Activated CD4-positive, alpha-beta T cell treated with anti-CD3 and anti-CD28 coated beads, Interleukin-2, Interleukin-6, amounts not matched to agents 100 ng/mL and 50 ng/mL, durations not matched to agents 16 hours and 8 hours (primary cell): ENCODE measurements at places on chromosomes 1 and 21.

DNA sequence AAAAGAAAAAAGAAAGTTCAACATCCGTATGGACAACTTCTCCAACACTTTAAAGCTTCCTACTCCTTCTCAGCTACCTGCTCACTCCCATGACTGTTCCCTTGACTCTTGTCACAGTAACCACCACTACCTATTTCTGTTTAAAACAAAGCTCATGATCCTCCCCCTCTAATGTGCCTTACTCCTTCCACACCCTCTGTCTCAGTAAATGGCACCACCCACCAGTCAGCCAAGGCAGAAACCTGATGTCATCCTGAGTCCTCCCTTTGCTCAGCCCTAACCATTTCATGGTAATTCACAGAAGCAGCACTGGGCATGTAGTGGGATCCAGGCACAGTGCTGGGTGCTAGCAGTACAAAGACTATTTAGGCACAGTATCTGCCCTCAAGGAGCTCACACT, 63.0 kb upstream of the PPM1J start:
- DNase-seq, result no peak

GRCh38 chr1:184953600-184954219, 20.6 kb downstream of the NIBAN1 start:
- peak; percentile 72 for DNase-seq

- no peak for DNase-seq
Measured at GRCh38 chr1:55381491-55381890, 166.3 kb upstream of the USP24 start.

GRCh38 chr1:160607011-160607671, 27.8 kb upstream of the CD84 start:
- DNase-seq, result peak; percentile 87

- no peak for DNase-seq
Measured at GRCh38 chr1:184524248-184524647, 137.4 kb downstream of the C1orf21 start.

- DNase-seq, result no peak
Measured at GRCh38 chr1:149925345-149925744, 2.3 kb downstream of the SF3B4 start.

- peak; percentile 83 for DNase-seq
Measured at GRCh38 chr21:14533499-14534428, 12.4 kb downstream of the SAMSN1 start.

GRCh38 chr21:44449473-44450363, 5.6 kb upstream of the LRRC3 start:
- no peak for DNase-seq

- DNase-seq, result peak; percentile 28
Measured at GRCh38 chr21:43719748-43720538, 1.0 kb downstream of the PDXK start.

GRCh38 chr1:111582644-111583618, 36.7 kb upstream of the RAP1A start:
- no peak for DNase-seq

- DNase-seq, result no peak
Measured at GRCh38 chr1:161229896-161230295, 4.0 kb downstream of the TOMM40L start.

GRCh38 chr1:183002797-183003196, 20.4 kb upstream of the LAMC1 start:
- DNase-seq, result no peak

- no peak for DNase-seq
Measured at GRCh38 chr1:232423591-232423990, 206.3 kb downstream of the SIPA1L2 start.

GRCh38 chr1:7366955-7367665, 404.0 kb upstream of the VAMP3 start:
- no peak for DNase-seq

- no peak for DNase-seq
Measured at GRCh38 chr1:153087652-153088051, 6.7 kb downstream of the SPRR2E start.

- peak; percentile 27 for DNase-seq
Measured at GRCh38 chr1:204258213-204259115, 44.7 kb upstream of the GOLT1A start.

DNA sequence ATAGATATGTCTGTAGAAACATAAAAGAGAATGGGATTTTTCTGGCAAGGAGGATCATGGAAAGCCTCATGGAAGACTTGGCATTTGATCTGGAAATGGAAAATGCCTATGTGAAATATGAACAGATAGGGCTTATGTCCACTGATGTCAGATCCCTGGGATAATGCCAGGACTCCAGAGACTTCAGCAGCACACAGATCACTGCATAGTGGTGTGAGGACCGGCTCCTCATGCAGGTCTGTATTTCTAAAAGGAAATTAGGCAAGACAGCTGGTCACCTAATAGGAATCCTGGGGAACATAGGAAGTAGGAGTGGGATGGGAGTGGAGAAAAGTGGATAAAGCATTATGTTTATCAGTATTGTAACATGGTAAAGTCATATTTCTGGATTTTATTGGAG, 56.8 kb upstream of the IPO9 start:
- no peak for DNase-seq

GRCh38 chr1:50970509-50970887, 453 bp downstream of the CDKN2C start:
- DNase-seq, result no peak

DNA sequence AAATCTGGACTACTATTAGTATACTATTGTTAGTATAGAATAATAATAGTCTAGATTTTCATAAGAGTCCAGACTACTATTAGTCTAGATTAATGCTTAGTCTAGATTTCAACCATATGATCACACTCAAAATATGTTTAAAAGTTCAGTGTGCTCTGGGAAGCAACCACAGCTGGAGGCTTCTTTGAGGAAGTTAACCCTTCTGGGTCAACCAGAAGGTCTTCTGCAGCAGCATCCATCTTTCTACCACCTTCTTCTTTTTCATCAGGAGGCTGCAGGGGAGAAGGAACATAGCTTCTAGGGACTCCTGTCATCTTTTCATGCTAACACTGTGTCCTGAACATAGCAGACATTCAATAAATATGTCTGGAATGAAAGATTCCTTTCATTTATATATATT, 51.2 kb upstream of the DNAJC6 start:
- no peak for DNase-seq

DNA sequence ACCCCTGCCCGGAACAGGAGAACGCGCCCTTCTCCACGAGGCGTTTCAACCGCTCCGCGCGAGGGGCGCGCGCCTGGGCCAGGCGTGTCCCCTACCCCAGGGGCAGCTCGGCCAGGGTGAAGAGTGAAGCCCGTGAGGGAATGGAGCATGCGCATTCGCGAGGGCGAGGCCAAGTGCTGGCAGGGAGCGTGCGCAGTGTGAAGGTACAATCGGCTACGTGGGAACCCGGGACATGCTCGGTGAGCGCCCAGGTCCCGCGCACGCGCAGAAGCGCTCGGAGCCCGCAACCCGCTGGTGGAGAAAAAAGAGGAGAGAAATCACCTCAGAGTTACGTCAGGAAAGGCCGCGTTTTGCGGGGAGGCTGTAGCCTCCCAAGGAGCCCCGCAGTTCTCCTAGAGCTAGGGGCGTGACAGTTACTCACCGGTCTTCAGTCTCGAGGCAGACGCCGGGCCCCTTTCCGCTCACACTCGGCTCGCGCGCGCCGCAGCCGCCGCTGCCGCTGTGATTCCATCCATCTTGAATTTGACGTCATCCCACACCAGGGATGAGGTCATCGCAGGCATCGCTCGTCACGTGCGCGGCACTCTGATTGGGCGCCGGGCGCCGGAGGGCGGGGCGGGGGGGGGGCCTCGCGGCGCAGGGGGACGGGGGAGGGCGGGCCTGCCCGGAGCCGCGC, at the start of gene ZBTB21:
ZBTB21 (minus strand) TSS at position 530 of the 676 bp plus-strand sequence. CDS start 16,265 bp downstream, outside the sequence.
- DNase-seq, result peak; percentile 99

- no peak for DNase-seq
Measured at GRCh38 chr1:85502625-85503083, 37.7 kb upstream of the DDAH1 start.

DNA sequence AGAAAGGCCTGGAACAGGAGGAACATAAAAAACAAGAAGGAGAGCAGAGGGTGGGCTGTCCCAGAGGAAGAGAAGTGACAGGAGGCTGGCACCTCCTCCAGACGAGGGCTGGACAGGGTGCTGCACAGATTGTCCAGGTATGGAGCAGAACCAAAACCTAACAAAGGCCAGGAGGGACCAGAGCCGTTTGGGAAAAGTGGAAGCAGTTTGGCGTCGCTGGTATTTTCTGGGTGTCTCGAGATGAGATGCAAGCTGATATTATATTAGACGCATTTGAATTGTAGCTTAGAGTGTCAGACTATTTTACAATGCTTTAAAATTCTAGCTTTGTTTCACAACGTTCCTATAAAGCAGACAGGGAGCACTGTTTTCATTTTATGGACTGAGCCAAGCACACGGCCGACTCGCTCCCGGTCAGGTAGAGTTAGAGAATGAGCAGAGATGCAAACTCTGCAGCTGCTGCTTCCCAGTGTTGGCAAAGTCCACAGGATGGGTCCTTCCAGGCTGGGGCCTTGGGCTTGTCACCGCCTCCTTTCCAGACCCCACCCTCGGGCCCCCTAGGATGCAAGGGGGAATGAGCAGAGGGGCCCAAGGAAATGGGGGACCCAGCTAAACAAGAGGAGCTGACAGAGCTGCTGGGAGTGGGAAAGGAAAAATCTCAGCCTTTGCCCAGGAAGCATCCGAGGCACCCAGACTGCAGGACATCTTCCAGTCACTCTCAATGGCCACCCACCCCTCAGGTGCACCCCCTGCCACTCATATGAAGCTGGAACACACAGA, 60.8 kb upstream of the TMPRSS2 start:
- no peak for DNase-seq

DNA sequence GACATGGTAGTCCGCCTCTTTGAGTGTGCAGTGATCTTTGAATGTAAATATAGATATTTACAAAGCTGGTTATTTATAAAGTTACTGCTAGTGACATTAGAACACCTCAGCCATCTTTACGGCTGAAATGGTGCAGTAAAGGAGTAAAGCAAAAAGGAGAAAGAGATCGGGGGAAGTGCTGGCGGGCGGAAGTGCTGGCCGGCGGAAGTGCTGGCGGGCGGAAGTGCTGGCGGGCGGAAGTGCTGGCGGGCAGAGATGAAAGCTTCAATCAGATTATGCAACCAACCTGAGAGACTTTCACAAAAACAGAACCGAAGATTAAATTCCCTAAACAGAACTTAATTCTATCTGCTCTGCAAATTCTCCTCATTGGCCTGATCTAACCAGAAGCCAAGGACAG, 1.4 kb upstream of the OR14A16 start:
- no peak for DNase-seq

DNA sequence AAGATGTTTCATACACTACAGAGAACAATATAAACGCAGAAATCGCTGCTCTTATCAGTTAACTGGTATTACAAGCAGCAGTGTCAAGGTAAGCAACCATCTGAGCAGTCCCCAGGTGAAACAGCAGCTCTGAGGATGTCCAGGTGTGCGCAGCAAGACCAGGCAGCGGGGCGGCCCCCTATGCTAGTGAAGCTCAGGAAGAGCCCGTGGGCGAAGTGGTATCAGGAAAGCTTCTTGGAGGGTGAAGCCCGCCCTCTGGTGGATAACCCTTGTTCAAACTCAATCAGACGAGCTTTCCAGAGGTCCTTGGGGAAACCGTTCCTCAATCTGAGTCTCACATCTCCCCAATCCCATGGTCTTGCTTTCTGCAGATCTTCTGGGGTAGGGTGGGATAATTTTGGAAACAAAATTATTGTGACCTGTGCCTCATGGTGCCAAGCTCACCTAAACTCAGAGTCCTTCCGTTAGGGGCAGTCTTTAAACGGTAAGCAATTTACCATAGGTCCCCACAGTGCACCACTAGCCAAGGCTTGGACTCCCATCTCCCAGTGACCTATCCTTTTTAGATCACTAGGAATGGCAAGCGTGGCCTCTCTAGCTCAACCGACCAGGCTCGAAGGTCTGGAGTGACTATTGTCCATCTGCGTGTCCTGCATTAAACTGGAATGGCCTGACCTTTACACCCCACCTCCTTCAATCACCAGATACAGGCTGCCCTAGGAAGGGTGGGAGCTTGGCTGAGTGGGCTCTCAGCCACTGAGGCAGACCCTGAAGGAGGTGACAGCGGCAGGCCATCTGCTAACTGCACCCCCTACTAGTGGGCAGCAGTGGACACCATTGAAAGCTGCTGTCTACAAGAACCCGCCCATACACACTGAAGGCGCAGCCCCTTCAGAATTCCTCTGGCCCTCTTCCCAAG, 13.6 kb upstream of the FAM110D start:
- DNase-seq, result peak; percentile 83

DNA sequence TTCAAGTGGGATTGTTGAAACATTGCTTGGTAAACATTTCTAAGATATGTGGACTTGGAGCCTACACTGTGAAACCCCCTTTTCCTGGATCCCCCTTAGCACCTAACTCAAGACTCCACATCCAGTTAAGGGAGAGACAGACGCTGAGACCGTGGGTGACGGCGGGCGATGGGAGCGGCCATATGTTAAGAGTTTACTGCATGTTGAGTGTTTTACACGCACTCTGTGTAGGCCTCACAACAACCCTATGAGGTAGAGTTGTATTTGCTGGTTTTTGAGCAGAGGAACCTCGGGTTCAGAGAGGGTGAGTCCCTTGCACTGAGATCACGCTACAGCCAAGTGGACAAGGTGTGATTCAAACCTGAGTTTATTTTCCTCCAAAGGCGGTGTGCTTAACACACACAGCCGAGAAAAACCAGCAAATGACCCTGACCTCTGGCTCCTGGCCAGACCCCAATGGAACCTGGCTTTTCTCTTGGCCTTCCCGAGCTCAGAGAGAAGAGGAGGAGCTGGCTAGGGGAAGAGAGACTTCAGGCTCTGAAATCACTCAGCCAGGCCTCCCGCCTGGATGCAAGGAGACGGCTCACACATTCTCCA, 46.9 kb upstream of the GOLT1A start:
- DNase-seq, result no peak

GRCh38 chr1:66690666-66691381, 61.4 kb upstream of the DYNLT5 start:
- DNase-seq, result no peak

GRCh38 chr1:218529646-218530300, 184.6 kb downstream of the TGFB2 start:
- DNase-seq, result no peak

DNA sequence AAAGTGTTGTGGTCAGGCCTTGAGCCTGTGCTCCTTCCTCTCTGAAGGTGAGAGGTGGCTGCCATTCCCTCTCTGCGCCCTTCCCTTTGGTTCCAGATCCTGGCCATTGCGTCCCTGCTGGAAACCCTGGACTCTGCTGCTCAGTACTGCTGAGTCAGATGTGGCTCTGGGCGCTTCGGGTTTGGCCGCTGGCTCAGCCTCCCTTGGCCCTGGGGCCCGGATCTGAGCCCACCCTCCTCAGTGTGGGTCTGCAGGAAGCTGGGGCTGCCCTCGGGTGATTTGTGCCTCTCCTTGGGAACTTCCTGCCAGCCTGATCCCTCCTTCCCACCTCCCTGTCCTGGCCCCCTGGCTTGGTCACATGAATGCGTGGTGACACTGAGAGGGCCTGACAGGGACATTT, 32.2 kb downstream of the QSOX1 start:
- no peak for DNase-seq

GRCh38 chr1:5502311-5503194, 489.7 kb downstream of the NPHP4 start:
- no peak for DNase-seq
